NCI-H1092 (cell line): ENCODE measurements at places on chromosomes 12 and 14.

DNA sequence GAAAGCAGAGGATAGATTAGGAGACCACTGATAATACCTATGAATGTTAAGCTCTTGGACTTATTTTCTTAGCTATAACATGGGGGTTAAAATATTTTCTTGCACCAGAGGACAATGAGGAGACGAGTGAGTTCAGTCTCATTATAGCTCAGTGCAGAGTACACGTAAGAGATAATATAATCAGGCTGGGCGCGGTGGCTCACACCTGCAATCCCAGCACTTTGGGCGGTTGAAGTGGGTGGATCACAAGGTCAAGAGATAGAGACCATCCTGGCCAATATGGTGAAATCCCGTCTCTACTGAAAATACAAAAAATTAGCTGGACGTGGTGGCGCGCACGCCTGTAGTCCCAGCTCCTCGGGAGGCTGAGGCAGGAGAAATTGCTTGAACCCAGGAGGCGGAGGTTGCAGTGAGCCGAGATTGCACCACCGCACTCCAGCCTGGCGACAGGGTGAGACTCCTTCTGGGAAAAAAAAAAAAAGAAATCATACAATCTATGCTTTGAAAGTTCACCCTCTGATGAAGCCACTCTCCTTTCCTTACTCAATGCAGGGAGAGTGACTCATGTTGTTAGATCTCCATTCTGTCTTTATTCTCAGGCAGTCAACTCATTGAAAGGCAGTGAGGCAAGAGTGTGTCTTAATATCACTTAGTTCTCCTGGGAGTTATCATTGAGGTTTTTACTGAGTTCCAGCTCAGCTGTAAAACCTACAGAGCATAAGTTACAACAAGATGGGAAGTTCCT is 134.2 kb downstream of the SYNE2 start:
- no peak for DNase-seq

DNA sequence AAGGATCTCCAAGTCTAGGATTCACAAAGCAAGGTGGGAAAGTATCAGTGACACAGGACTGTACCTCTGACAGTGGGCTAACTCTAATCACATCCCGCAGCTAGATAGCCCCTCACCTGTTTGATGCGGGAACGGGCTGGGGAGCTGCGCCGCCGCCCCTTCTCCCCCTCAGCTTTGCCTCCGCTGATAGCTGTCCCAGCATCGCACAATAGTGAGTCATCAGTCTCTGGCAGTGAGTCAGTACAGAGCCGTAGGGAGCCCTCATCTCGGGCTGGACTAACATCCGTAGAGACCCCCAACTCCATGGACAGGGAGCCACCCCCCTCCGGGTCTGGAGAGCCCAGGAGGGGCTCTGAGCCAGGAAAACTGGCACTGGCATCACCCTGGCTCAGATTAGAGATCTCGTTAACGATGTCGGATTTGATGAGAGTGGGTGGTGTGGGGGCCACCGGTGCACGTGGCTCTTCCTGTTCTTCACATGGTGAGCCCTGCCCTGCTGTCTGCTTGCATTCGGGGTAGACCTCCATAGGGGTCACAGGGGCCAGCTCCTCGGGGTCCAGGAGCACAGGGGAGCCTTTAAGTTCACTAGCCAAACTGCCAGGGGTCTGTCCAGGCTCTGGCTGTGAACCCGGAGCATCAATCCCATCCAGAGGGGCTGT is 10.9 kb downstream of the KMT2D start:
- DNase-seq, result no peak

DNA sequence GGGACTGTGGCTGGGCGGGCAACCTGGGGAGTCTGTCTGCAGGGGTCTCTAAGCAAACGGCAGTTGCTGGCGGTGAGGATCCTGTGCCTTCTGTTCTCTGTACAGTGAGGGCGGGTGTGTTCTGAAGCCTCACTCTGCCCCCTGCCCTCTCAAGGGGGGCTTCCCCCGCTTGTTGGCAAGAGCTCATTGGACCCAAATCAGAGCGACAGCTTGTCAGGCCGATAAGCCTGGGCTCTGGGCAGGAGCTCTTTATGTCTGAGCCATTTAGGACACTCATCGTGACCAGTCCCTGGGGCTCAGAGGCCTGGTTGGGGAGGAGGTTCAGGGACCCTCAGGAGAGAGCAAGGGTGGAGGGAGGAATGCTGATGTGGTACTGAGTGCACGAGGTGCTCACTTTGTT is 136.0 kb downstream of the TSPAN9 start:
- DNase-seq, result no peak

DNA sequence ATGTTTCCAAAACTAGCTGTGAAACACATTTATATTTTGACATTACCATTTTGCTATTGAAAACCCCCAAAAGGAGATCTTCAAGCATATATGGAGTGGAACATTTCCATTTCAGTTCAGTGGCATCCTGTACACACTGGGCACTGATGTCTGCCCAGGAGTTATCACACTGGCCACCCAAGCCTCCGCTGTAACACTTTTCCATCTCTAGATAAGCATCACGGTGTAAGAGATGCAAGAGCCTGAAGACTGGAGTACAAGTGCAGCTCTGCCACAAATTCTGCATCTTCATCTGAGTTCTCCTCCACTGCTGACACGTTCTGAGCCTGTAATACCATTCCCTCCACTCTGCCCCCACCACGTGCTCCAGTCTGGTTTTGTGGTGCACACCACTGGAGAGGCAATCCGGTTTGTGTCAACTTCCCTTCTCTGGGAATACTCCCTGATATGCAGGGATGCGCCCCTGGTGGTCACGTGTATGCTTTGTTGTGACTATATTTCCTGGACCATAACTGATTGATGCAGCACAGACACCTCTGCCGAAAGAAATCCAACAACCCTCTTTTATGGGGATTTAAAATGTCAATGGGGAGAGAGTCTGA is 12.7 kb downstream of the SPTLC2 start:
- no peak for DNase-seq

GRCh38 chr14:57246933-57247657 is 21.6 kb downstream of the EXOC5 start:
- DNase-seq, result no peak

GRCh38 chr14:66224492-66225178 is 261.5 kb upstream of the CCDC196 start:
- no peak for DNase-seq
